ENCODE measurements at places on chromosomes 7 and 10. TPM values are rescaled to one million over a fixed set of nuclear protein-coding genes. Genes with fewer than 3 reads are reported as not detected.

MMD2 gene
- total RNA-seq, result not detected

EIF5AL1 gene
- 0.40 TPM for total RNA-seq

SUPV3L1 gene
- 31.1 TPM for total RNA-seq

SFXN2 gene
- total RNA-seq, result 14.1 TPM

TMEM273 gene
- 1.3 TPM for total RNA-seq

LLCFC1 gene
- not detected for total RNA-seq

Data from pulmonary artery endothelial cell (primary cell).